ENCODE measurements at places on chromosomes 1 and 21. TPM values are rescaled to one million over a fixed set of nuclear protein-coding genes. Genes with fewer than 3 reads are reported as not detected.

DNA sequence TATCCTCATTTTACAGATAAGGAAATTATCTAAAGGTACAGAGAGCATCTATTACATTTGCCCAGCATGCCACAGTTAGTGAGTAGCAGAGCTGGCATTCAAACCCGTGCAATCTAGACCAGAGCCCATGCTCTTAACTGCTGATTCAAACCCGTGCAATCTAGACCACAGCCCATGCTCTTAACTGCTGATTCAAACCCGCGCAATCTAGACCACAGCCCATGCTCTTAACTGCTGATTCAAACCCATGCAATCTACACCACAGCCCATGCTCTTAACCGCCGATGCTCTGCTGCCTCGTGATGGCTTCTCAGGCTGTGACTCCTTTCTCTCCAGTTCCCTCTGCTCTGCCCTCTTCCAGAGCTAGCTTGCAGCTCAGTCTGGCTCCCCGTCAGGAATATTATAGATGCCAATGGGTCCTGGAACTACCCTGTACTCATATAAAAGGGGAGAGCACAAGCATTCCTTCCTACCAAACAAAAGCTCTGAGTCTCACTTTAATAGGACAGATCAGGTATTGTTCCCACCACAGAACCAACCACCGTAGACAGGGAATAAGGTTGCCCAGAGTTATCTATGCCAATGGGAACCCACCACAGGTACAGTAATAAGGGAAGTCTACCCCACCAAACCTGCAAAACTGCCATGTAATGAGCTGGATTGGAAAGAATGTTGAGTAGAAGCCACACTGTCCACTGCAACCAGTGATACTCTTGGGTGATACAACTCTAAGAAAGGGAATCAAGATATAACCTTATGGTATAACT, 78.4 kb downstream of the SMYD3 start:
- DNase-seq: no peak

DNA sequence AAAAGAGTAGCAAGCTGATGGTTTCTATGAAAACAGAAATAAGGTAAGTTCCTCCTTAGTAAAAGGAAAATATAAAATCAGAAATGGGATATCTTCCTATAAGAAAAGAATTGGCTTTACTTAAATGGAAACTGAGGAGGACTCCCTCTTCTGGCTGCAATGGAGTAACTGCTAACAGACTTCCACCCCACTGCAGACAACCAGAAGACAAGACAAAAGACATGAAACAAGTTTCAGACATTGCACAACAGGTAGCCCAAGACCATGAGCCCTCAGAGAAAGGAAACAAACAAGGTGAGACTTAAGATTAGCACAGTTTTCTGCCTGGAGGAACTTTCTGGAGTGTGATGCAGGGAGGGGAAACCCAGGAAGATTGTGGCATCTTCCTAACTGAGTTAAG, 17.0 kb upstream of the OLFML2B start:
- no peak for DNase-seq

GRCh38 chr21:42514883-42515228, 1.2 kb downstream of the SLC37A1 start:
- no peak for DNase-seq

- no peak for DNase-seq
Measured at GRCh38 chr1:34320053-34320669, 143.5 kb downstream of the C1orf94 start.

- peak; percentile 40 for DNase-seq
Measured at GRCh38 chr1:159867664-159868026, 5.2 kb upstream of the VSIG8 start.

DNA sequence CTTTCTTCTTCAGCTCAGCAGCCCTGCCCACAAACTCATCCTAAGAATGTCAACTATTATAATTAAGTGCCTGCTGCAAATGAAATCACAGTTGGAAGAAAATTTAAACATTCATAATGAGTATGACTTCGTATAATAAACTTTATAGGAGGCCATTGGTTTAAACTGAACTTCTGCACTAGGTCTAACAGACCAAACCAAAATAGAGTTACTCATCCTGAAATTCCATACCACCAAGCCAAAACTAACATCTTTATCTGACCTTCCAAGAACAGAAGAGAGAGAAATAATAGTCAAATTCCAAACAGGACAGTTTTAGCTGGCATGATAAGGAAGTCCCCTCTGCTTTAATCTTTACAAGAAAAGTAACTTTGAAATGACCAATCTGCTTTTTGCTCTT, 472.4 kb upstream of the PRMT6 start:
- no peak for DNase-seq

DNA sequence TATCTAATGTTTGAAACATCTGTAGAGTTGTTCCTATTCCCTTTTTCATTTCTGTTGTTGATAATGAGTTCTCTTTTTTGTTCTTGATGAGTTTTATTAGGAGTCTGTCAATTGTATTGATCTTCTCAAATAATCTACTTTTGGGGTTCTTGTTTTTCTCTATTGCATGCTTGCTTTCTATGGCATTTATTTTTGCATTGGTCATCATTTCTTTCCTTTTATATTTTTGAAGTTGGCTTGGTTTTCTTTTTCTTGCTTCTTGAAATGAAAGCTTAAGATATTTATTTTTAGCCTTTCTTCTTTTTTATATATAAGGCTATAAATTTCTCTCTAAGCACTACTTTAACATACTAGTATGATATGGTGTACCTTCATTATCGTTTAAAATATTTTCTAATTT, 381.8 kb downstream of the NPHP4 start:
- no peak for DNase-seq

- DNase-seq: no peak
Measured at GRCh38 chr1:212067787-212068186, 32.2 kb downstream of the DTL start.

DNA sequence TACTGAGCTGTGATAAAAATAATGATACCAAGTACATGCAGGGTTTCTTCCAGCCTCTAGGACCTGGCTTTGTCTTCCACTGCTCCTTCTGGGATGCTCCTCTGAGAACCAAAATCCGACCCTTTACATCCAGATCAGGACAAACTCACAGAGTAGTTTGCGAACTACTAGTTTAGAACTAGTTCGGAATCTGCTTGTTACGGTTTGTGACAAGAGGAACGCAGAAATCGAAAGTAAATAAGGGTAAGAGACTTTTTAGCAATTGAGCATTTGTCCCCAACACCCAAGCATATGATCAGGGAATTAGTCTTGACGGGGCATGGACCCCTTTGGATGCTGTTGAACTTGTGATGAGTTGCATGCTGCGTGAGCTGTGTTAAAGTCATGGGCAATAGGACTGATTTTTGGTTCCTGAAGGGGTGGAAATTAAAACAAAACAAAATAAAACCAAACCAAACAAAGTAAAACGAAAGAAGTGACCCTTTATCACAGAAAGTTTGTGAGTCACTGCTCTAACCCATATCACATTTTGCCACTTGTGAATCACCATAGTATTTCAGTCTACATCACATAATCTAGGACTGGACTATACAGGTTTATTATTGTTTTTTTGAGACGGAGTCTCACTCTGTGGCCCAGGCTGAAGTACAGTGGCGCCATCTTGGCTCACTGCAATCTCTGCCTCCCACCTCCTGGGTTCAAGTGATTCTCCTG, 35.7 kb upstream of the ERRFI1 start:
- DNase-seq: no peak

GRCh38 chr1:117652421-117652820, 46.6 kb downstream of the TENT5C start:
- DNase-seq: no peak

GRCh38 chr1:180155182-180155682, 563 bp downstream of the QSOX1 start:
- peak; percentile 34 for DNase-seq

- DNase-seq: no peak
Measured at GRCh38 chr1:105678334-105678733, 1378.1 kb upstream of the PRMT6 start.

DNA sequence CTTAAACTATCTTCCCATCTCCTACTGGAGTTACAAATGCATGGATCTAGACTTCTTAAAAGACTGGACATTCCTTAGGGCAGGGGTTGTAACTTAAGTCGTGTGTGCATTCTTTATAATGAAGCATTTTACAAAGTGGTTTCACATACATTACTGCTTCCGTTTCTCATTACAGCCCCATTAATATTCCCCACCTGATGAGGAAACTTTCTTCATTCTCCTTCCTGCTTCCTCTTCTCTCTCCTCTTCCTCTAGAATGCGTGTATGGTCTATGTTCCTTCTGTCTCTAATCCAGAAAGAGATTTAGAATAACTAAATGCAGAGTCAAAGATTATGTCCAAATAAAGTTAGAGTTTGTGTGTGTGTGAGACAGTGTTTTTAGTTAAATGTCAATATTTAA, 1.8 kb upstream of the CAP1 start:
- no peak for DNase-seq

DNA sequence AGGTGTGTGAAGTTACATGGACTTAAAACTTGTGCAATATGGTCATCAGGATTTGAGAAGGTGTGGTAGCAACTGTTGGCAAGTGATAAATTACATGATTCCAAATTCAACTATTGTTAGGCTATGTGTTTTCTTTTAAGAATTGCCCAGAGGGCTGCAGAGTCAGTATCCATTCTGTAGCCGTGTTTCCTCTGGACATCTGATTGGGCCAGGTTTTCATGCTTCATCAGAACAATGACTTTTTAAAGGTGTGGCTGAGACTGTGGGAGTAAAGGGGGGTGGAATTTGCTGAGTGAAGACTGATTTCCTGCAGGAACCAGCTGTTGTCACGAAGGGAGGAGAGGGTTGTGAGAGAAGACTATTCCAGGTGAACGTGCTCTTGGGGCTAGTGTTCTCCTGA, 1.7 kb upstream of the HRNR start:
- no peak for DNase-seq

DNA sequence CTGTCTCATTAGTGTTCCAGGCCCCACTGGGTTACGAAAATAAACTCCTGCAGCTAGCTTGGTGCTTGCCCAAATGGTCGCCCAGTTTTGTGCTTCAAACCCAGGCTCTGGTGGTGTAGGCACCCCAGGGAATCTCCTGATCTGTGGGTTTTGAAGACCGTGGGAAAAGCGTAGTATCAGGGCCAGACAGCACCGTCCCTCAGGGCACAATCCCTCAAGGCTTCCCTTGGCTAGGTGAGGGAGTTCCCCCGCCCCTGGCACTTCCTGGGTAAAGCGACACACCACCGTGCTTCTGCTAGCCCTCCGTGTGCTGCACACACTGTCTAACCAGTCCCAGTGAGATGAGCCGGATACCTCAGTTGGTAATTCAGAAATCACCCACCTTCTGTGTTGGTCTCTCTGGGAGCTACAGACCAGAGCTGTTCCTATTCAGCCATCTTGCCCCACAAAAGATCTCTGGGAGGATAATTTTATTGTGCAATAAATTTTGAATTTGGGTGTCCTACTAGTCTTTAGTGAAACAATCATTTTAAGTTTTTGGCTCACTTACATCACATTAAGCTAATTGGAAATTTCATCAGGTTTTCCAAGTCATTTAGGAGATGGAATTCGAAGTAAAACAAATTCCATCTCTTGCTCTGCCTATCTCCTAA, 9.4 kb upstream of the SLC25A24 start:
- DNase-seq: no peak

DNA sequence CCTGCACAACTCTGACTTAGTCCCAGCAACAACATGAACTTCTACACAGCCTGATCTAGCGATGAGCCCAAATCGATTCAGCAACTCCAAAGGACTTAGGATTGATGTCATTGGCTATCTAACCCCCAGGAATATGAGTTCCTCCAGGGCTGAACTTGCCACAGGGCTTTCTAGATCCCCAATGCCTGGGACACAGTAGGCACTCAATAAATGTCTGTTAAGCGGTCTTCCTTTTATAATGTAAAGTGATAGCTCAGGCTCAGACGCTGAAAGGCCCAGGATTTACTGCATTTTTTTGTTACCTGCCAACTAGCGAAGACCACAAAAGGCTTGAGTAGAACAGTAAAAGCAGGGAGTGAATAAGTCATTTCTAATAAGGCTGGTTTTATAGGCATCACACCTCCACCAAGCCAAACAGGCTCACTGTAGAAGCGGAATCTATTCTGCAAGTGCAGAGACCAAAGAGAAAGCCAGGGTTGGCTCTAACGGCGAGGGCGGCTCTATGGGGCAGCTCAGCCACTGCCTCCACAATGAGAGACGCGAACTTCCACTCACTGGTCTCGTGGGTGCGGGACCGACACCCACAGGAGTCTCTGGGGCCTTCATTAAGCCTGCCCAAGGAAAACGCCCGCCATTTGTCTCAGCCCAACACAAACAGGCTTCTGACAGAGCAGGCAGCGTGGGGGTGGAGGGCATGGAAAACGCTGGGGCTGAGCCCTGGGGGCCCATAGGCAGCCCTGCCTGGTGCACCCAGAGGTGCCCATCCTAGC, 52.0 kb downstream of the HLCS start:
- DNase-seq: no peak

DNA sequence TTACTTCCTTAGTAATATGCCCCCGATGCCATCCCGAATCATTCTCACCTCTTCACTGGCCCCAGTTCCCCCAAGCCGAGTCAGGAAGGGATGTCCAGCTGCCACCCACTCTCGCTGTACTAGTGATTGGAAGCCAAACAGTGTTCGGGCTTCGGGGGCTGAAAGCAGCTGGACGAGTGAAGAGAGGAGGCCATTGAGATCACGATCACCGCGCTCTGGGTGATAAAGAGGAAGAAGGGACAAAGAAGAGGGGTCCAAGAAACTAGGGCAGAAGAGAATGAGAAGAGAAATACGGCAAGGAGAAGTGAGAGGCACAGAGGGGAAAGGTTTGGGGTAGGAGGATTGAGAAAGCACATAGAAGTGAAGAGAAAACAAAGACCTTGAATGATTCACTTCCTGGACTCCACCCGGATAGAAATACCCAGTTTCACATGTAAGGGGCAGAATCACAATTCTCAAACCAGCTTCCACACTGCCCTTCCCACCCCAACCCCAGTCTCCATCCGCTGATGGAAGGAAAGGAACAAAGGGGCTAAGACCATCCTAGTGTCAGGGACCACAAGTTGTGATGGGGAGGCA, 3.7 kb upstream of the SF3B4 start:
- no peak for DNase-seq

- DNase-seq: no peak
Measured at GRCh38 chr1:201518071-201518470, 11.1 kb upstream of the CSRP1 start.

GRCh38 chr1:168960595-168960994, 145.9 kb upstream of the ATP1B1 start:
- no peak for DNase-seq

GRCh38 chr1:108686614-108687313, 5.3 kb upstream of the PRPF38B start:
- no peak for DNase-seq

GRCh38 chr1:62897788-62898187, 113.9 kb downstream of the ATG4C start:
- DNase-seq: no peak

GRCh38 chr1:112465122-112465521, 43.6 kb upstream of the WNT2B start:
- DNase-seq: no peak

- DNase-seq: no peak
Measured at GRCh38 chr1:5507340-5507739, 484.9 kb downstream of the NPHP4 start.

GRCh38 chr21:31668651-31669491, 9.4 kb downstream of the SOD1 start:
- DNase-seq: no peak

Gene LAMB3
- total RNA-seq: 0.85 TPM

Gene CD53
- 1.6 TPM for total RNA-seq

Gene NES
- total RNA-seq: 103 TPM

Gene PRPF38B
- 42.8 TPM for total RNA-seq

Gene SMIM1
- 10.2 TPM for total RNA-seq

Gene TMEM240
- total RNA-seq: 8.8 TPM

Gene SLX9
- total RNA-seq: 81.0 TPM

Gene HDGF
- 339 TPM for total RNA-seq

Gene DCDC2B
- total RNA-seq: not detected

All from WTC11 (cell line).